ENCODE measurements at places on chromosomes 12 and 14.

- no peak for DNase-seq
Observed at GRCh38 chr12:62516927-62517326, 50.3 kb downstream of the MON2 start.

GRCh38 chr14:105317546-105317945 lies 3.0 kb downstream of the PACS2 start:
- peak; percentile 86 for DNase-seq

GRCh38 chr12:102806110-102806509 lies 110.9 kb downstream of the PAH start:
- DNase-seq, result no peak

- no peak for DNase-seq
Observed at GRCh38 chr12:74515849-74516248, 21.8 kb upstream of the ATXN7L3B start.

- DNase-seq, result no peak
Observed at GRCh38 chr12:1882850-1883470, 35.5 kb downstream of the CACNA2D4 start.

GRCh38 chr12:122126713-122127597 lies 47.1 kb downstream of the IL31 start:
- no peak for DNase-seq

DNA sequence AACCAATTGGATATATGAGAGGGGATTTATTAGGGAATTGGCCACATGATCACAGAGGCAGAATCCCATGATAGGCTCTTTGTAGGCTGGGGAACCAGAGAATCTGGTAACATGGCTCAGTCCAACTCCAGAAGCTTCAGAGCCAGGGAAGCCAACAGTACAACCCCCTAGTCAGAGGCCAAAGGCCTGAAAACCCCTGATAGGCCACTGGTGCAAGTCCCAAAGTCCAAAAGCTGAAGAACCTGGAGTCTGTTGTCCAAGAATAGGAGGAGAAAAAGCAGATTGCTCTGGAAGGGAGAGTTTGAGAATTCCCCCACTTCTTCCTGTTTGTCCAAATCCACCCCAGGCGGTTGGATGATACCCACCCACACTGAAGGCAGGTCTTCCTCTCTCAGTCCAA lies 8.2 kb upstream of the TROAP start:
- DNase-seq, result no peak

GRCh38 chr14:65339866-65340265 lies 72.7 kb upstream of the FUT8 start:
- no peak for DNase-seq

GRCh38 chr12:53327435-53328042 lies 6.1 kb upstream of the AAAS start:
- DNase-seq, result peak; percentile 35

- DNase-seq, result no peak
Observed at GRCh38 chr14:21894003-21894897, 220.6 kb upstream of the OR4E1 start.

DNA sequence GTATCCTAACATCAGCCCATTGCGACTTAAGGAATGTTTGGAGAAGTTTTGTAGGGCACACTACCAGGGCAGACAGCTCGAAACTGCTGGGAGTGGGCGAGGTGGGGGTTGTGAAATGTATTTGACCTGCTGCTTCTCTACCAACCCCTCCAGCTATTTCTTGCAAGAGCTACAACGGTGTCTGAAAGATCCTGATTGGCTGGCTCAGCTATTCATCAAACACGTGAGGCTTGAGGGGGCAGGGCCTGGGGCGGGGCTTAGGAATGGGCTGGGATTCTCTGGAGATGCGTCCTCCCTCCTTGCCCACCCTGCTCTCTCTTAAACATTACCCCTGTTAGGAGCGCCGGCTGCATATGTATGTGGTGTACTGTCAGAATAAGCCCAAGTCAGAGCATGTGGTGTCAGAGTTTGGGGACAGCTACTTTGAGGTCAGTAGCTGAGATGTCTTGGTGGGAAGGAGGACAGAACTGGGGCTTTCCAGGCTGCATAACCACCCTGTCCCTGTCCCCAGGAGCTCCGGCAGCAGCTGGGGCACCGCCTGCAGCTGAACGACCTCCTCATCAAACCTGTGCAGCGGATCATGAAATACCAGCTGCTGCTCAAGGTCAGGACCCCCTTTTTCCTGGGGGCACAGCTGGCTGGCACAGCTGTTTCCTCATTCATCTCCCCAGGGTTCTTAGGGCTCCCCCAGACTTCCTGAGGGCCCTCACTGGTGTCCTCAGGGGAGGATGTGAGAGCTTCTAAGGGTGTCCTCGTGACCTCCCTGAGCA lies 3.1 kb downstream of the ARHGEF25 start:
- DNase-seq, result peak; percentile 69

- DNase-seq, result no peak
Observed at GRCh38 chr12:64673490-64674169, 63.3 kb downstream of the RASSF3 start.

GRCh38 chr12:76820888-76821482 lies 57.1 kb downstream of the ZDHHC17 start:
- DNase-seq, result peak; percentile 29

DNA sequence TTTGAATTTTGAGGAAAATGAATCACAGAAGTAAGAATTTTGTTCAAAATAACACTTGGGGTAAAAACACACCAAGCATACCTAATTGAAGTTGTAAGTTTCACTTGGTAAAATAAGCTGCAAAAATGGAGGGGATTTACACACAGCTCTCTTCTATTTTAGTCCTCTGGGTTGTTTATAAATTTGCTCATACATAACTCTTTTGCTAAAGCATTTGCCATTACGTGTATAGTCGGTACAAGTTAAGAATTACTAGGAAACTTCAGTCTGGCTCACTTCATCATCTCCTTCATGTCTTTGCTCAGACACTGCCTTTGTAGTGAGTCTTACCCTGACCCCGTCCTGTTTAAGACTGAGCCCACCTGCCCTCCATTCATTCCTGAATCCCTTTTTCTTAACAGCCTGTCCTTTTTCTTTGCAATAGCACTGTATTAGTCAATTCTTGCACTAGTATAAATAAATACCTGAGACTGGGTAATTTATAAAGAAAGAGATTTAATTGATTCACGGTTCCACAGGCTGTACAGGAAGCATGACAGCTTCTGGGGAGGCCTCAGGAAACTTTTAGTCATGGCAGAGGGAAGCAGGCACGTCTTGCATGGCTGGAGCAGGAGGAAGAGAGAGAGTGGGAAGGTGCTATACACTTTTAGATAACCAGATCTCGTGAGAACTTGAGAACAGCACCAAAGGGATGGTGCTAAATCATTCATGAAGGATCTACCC lies 451.1 kb downstream of the PCNX1 start:
- DNase-seq, result no peak

DNA sequence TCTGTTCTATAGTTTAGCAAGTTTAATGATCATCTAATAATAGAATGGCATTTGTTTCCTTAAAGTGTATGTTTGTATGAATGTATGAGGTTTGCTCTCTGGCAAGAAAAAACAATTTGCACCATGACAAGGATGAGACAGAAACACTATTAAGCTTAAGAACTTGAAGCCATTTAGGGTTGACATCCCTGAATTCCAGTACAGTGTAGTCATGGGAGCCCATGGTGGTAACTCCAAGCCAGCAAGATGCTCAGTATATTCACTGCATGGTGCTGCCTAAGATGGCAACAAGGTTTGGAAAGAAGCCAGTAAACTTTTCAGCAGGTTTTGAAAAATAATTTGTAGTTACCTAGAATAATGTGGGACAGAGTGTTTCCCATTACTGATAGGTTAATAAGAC lies 158.6 kb downstream of the PRIMA1 start:
- DNase-seq, result no peak

- no peak for DNase-seq
Observed at GRCh38 chr12:116538076-116538591, 21.0 kb upstream of the MAP1LC3B2 start.

DNA sequence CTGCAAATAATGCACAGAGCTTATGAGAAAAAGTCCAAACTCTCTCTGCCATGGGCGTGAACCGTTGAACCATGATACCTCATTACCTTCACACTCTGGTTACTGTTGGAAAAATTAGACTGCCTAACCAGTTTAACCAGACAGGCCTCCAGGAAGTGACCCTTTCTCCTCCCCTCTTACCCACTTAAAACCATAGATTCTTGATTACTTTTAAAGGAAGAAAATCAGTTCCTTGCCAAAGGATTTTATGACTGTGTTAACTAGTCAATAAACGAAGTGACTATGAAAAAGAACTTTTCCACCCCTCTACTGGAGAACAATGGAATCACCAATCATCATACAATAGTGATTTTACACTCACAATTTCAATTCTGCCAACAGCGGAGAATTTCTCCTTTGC lies 254.0 kb upstream of the ATP2B1 start:
- DNase-seq, result no peak

DNA sequence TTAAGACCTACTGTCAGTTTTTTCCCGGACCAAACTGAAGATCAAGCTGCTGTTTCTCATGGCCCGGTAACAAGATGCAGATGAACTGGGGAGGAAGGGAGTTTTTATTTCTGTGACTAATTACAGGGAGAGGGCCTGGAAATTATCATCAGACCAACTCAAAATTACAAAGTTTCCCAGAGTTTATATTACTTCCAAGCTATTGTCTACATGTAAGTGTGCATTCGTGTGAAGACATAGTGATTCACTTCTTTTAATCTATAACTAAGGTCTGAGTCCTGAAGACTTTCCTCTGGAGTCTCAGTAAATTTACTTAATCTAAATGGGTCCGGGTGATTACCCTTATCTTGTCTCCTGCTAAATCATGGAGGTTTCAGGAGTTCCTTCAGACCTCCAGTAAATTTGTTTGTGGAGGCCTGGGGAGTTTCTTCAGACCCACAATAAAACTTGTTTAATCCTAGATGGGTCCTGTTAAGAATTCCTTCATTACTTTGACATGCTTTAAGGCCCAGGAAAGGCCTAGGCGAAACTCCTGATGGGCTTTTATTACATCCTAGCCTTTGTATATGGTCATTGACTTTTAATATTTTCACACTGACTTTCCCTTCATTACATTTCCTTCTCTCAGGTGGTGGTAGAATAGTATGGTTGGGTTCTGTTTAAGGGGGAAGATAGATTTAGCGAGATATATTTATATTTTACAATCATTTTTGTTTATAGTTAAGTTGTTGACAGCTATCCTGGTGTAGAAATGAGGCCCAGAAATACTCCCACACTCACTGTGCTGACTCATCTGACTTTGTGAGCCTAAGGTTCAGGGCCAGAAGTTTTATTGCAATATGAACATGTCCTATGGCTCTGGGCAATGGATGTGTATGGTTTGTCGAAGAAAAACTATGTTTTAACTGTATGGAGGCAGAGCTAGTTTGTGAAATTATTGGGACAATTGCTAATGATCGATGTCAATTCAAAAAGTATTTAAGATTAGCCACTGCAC lies 627.0 kb upstream of the FBXO33 start:
- no peak for DNase-seq

GRCh38 chr14:72598306-72598705 lies 295.6 kb downstream of the DPF3 start:
- DNase-seq, result no peak

GRCh38 chr12:46664761-46665287 lies 161.0 kb downstream of the SLC38A4 start:
- DNase-seq, result peak; percentile 57

- no peak for DNase-seq
Observed at GRCh38 chr14:105355049-105355575, 40.6 kb downstream of the PACS2 start.

- no peak for DNase-seq
Observed at GRCh38 chr12:19482036-19482435, 42.7 kb downstream of the AEBP2 start.

- DNase-seq, result peak; percentile 59
Observed at GRCh38 chr14:64196814-64197411, 97.3 kb downstream of the ESR2 start.

DNA sequence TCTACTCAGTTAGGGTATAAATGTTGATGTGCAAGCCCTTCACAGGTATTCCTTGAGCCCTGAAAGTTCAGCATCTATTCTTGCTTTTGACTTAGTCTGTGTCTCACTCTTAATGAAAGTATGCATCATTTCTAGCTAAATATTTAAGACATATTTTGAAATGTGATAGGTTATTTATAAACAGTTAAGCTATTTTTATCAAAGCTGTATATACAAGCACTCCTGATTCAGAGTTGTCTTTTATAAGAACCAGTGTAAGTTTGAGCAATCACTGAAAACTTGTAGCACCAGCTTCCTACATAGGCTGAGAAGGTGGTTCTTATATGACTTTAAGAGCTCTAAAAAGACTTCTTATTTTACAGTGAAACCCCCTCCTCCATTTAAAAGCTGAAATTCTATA lies 98.6 kb downstream of the MYF5 start:
- DNase-seq, result peak; percentile 16

GRCh38 chr14:81162941-81163340 lies 57.8 kb downstream of the GTF2A1 start:
- DNase-seq, result no peak

DNA sequence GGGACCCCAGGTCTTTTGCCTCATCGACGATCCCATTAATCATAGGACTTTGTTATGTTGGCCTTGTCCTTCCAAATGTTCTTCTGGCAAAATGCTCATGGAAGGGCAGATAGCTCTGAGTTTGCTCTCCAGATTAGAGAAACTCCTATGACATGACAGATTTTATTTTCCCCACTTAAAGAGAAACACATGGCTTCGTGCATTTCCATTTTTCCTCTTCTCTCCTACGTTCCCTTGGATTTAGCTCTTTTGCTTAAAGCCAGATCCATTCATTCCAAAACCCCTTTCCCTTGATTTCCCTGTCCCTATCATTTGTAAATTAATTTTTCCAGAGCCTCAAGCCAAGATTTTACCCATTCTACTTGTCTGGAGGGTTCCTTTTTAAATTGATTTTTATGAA lies 2.9 kb downstream of the PRIMA1 start:
- no peak for DNase-seq

GRCh38 chr12:124621296-124621660 lies 53.9 kb upstream of the NCOR2 start:
- no peak for DNase-seq

GRCh38 chr14:22200977-22201605 lies 387.9 kb downstream of the DAD1 start:
- DNase-seq, result peak; percentile 26

GRCh38 chr14:86541972-86542371 lies 1012.0 kb downstream of the FLRT2 start:
- no peak for DNase-seq

DNA sequence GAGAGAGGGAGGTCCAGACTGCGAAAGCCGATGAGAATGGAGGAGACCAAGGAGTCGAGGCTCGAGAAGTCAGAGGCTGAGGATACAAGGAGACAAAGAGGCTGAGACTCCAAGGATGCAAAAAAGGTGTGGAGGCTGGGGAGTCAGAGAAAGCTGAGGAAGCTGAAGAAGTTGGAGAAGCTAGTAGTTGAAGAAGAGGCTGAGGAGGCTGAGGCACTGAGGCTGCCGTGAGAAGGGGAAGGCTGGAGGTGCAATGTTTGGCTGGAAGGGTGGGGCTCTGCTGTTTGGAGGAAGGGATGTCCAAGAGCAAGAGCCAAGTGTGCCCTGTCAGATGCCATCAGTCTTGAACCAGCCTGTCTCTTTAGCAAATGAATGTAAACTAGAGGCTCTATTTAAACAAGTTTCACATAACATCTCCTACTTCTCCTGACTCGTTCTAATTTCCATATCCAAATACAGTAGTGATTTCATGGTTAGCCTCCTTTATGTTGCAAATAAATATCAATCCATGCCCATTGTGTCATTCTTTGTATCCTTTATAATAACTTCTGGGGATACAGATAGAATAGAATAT lies 10.8 kb upstream of the SPTSSA start:
- DNase-seq, result no peak

GRCh38 chr12:21769307-21769706 lies 5.2 kb downstream of the KCNJ8 start:
- DNase-seq, result no peak

GRCh38 chr12:18246066-18246465 lies 15.3 kb upstream of the PIK3C2G start:
- no peak for DNase-seq

GRCh38 chr12:50505675-50506530 lies 1.1 kb downstream of the DIP2B start:
- no peak for DNase-seq
